ENCODE measurements at places on chromosomes 5 and 9. TPM values are rescaled to one million over a fixed set of nuclear protein-coding genes. Genes with fewer than 3 reads are reported as not detected.

Gene SV2C
- polyA plus RNA-seq = not detected

Gene PCDHB16
- not detected for polyA plus RNA-seq

- no peak for DNase-seq
These were observed 24.8 kb downstream of the NIPAL4 start for GRCh38 chr5:157484768-157485167.

DNA sequence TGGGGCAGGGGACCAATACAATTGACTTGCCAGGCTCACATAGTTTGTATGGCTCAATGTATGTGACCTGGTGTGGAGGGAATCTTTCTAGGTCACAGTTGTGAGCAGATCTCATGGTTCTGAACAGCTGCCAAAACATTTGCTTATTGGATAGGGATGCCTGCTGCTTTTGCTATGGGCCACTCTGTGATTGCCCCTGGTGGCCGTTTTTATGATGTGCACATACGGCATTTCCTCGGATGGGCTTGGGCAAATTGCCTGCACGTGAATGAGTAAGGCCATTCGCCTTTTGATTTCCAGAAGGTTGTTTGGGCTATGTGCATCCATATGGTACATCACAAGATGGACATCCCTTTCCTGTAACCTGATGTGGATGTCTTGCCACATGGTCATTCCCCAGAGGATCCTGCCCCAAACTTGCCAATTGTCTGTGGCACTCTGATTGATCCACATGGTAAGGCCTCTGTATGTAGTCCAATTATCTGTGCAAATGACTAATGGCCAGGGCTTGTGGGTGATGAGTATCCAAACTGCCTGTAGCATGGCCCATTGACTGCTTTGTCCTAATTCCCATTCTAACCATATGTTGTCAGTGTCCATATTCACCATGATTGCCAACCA lies 10.7 kb upstream of the SLC22A4 start:
- no peak for DNase-seq

Gene FAM120AOS
- polyA plus RNA-seq = 67.4 TPM
